ENCODE measurements at places on chromosomes 6 and 20.

DNA sequence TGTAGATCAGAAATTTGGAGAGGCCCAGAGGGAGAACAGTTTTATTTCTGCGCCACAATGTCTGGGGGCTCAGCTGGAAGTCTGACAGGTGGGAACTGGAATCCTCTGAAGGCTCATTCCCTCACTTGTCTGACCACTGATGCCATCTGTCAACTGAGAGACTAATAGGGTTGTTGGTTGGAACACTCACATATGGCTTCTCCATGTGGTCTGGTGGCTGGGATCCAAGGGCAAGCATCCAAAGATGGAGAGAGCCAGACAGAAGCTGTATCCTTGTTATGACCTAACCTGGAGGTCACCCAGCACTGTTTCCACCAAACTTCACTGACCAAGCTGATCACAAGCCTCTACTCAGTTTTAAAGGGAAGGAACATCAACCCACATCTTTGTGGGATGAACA is 117.9 kb upstream of the AKAP12 start:
- DNase-seq: no peak

DNA sequence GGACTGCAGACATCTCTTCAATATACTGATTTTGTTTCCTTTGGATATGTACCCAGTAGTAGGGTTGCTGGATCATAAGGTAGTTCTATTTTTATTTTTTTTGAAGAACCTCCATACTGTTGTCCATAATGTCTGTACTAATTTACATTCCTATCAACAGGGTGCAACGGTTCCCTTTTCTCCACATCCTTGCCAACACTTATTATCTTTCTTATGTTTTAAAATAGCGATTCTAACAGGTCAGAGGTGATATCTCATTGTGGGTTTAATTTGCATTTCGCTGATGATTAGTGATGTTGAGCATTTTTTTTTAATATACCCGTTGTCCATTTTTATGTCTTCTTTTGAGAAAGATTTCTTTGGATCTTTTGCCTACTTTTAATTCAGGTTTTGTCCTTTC is 2.0 kb upstream of the TP53RK start:
- DNase-seq: no peak

DNA sequence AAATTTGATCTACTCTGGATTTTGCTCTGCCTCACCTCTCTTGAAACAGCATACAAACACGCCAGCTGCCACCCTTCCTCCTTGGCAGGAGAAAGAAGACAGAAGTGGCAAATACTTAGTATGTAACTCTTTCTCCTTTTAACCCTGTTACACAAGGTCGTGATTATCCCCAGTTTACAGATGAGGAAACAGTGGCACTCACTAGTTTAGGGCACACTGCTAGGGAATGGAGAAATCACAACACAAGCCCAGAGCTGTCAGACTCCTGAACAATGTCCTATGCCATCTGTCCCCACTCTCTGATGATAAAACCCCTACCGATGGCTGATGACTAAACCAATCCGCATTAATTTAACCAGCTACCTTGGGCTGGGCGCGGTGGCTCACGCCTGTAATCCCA is 79.7 kb downstream of the FGD2 start:
- DNase-seq: no peak

GRCh38 chr6:13407368-13407708 is 79.0 kb upstream of the TBC1D7 start:
- no peak for DNase-seq

GRCh38 chr20:17933121-17933520 is 35.5 kb downstream of the SNX5 start:
- no peak for DNase-seq

DNA sequence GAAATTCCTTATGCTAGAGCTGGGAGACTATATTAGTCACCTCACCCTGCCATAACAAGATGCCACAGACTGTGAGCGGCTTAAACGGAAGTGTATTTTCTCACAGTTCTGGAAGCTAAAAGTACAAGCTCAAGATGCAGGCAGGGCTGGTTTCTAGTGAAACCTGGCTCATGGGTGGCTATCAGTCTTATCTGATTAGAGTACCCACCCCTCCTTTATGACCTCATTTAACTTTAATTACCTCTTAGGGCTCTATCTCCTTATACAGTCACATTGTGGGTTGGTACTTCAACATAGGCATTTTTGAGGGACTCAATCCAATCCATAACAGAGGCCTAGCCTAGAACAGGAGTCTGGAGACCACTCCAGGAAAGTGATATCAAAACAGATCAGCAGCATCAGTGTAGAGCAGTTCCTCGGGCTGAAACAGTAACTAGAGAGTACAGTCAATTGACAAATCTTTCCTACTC is 2.3 kb upstream of the SNRNP48 start:
- no peak for DNase-seq

- no peak for DNase-seq
Measured at GRCh38 chr20:7193681-7194080, 426.2 kb downstream of the BMP2 start.

- DNase-seq: no peak
Measured at GRCh38 chr6:34150766-34151165, 4.9 kb upstream of the GRM4 start.

Measured in GM19239 (cell line).